ENCODE measurements at places on chromosomes 5 and 9.

- DNase-seq, result no peak
These were observed 265.7 kb upstream of the ANKRD55 start for GRCh38 chr5:56498759-56499395.

- DNase-seq, result no peak
These were observed 62.5 kb upstream of the PSD2 start for GRCh38 chr5:139733010-139733688.

DNA sequence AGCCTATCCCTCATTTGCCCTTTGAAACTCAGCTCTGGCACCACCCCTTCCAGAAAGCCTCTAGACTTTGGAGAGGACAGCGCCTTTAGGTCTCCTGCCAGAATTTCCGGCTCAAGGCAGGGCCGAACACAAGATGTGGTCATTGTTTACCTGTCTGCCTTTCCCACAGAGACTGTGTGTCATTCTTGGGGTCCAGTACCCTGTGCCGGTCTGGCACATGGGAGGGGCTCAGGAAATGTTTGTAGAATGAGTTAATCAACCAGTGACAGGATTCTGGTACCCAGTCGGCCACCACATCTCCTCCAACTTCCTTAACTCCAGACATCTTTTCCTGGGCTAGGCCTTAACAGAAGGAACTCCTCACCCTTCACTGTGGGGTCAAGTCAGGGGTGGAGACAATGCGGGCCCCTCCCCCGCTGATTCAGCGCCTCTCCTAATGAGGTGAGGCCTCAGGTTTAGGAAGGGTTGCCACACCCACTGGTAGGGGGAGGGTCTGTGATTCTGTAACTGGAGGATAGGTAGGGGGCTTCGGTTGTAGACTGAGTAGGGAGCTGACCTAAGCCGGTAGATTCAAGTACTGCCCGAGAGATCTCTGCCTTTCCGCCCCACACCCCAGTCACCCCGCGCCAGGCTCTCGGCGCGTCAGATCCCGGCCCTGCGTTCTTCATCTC lies 29.3 kb downstream of the PCDH1 start:
- DNase-seq, result no peak

DNA sequence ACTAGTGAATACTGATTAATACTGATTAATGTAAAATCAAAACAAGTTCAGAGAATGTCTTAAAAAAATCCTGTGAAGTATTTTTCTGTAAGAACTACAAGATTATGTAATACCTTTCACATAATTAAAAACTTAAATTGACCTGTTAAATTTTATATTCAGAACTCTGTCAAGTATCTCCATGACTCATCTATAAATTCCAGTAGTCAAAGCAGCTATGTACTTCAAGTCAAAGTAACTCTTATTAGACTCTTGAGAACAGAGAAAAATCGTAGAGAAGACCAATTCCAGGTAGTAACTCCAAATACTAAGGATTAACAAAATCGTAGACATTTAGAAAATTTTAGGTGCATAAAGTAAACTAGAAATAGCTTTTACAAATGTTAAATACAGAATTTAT lies 77.1 kb downstream of the HOMER1 start:
- DNase-seq, result no peak

DNA sequence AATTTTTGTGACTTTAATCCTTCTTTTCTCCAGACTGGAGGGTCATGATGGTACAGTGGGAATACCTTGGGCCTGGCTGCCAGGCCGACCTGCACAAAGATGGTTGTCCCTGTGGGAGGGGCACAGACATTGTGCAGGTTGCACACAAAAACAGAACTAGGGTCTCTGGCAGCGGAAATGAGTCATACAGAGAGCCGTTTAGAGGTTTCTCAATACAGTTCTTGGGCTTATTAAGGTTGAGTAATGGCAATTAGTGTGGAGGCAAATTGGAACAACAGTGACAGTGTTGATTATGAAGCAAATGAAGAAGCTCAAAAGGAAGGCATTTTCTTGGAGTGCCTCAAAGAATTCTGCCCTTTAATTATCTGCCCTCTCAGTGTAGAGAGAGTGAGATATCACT lies 173.6 kb downstream of the TENT4A start:
- no peak for DNase-seq

- no peak for DNase-seq
These were observed 26.1 kb downstream of the ZNF510 start for GRCh38 chr9:96751815-96752214.

DNA sequence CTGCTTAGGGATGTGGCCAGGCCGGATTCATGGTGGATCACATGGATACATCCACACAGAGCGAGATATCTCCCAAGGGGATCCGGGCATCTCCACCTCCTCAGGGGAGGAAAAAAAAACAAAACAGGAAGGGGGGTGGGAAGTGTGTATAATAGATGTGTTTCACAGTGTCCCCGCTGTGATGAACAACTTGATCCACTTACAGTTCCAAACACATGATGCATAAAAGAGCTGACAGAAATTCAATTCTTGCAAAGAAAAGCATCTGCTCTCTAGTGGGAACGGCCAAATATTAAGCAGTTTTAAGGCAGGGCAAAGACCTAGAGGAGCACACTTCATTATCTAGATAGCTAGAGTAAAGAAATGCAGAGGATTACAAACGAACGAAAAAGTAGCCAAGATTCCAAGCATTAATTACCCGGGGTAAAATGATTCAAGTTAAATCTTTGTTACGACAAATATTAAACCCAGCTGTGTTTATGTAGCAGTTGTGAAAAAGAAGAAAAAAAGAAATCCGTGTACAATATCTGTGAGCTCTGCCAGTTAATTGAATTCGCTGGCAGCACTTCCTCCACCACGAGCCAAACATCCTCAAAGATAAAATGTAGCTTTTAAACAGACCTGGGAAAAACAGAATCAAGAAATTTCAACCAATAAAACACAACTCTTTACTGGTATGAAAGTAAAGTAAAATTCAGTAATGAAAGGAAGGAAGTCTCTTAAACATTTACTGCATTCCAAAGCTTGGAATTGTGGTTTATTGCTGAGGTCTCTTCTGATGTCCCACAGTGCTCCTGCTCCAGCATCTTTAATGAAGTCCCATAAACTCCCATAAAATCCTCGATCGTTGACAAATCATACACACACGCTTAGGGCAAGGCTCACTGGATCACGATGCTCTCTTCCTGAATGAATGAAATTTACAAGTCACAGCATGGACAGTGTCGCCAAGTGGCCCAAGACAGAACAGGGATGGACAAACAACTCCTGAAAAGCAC lies 213.0 kb downstream of the CRB2 start:
- no peak for DNase-seq

GRCh38 chr5:4636378-4636777 lies 503.8 kb upstream of the ADAMTS16 start:
- no peak for DNase-seq

DNA sequence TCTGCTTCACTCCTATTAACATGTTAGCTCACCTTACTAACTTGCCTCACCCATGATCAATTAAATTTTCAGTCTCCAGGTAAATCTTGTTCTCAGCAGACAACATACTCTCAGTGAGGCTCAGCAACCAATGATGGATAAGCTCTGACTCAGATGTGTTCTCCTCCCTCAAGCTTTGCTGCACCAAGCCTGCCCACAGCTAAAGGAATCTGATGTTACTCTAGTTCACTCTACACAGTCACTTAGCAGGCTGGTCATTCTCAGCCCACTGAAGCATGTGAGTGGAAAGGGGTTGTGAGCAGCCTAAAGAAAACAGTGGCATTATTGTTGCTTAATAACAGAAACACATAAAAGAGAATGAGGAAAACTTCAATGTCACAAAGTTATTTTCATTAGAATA lies 37.3 kb upstream of the CTNND2 start:
- DNase-seq, result no peak

GRCh38 chr5:1357946-1358725 lies 13.2 kb upstream of the CLPTM1L start:
- DNase-seq, result no peak

DNA sequence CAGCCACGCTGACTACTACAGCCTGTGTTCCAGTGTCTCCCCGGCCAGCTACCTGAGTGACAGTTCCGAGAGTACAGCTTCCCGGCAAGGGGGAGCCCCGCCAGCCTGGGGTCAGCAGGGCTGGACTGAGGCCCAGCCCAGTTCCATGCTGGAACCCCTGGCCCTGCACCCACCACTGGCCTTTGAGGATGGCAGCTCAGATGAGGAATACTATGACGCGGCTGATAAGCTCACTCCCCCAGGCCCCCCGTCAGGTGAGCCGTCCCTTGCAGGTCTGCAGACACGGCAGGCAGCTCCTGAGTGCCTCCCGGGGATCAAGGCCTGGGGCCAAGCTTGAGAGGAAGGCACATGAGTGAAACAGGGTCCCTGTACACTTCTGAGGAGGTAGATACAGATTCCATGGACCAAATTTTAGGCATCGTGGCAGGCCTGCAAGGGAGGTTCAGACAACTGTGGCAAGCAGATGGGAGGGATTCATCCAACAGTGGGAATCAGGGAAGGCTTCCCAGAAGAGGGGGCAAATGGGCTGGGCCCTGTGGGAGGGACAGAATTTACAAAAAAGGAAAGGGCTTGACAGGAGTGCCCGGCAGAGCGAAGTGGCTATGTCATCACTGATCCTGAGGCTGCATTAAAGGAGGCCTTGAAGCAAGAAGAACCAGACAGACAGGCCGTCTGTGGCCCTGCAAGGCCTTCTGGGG lies 12.8 kb upstream of the TRMT10B start:
- no peak for DNase-seq

All from naive thymus-derived CD8-positive, alpha-beta T cell (primary cell).